ENCODE measurements at places on chromosomes 3 and 15. TPM values are rescaled to one million over a fixed set of nuclear protein-coding genes. Genes with fewer than 3 reads are reported as not detected.

DNA sequence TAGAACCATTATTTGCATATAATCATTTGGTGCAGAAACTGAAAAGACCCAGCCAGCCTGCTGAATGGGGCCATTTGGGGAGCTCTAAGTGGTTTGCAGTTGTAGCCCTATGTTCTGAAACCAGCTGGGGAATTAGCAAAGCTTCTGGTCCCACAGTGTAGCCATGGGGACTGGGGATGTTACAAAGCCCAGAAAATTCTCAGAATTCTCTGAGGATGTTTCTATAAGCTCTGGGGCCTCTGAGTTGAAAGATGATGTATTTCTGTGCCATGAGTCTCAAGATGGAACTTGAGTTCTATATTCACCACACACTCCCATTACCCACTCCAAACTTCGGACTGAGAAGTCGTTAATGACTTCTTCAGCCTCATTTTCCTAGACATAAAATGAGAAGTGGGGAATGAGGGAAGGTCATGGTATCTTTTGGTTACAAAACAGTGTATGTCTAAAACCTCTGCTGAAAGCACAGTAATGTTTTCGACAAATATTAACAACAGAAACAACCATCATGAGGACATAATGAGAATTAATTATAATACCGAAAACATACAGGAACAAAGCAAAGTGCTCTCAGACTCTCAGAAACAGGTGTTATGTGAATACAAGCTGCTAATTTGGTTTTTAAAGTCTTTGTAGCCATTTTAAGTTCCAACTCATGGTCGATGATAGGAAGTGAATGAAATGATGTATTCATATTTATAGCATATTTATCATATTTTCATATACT, 89.4 kb downstream of the RFTN1 start:
- DNase-seq, result no peak

DNA sequence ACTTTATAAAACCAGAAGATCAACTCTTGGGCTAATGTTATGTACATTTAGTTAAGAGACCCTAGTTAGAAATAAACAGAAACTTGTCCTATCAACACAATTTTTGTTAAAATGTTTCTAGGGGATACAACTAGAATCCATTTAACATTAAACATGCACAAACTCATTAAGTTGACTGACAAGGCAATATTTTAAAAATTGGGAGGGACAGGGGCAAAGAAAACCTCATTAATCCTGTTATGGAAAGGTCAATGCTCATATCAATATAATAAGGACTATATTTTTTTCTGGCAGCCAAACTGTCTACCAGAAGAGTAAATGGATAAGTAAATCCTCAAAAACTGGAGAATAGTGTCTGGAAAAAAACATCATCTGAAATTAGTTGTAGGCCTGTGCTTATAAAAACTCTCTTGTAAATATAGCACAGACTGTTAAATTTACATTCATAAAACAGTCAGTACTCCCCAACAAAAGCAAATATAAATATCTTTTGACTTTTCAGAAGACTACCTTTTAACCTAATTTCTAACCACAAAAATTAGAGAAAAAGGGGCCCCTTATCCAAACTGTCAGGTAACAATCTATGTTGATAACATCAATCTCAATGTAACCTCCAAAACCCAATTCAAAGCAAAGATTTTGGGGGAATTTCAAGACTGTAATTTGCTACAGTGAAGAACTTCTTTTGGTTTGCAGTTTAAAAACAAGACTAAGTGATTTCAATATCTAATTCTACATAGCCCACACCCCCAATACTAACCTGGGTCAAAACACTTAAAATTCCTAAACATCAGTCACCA, 4.2 kb downstream of the TRA2B start:
- no peak for DNase-seq

DNA sequence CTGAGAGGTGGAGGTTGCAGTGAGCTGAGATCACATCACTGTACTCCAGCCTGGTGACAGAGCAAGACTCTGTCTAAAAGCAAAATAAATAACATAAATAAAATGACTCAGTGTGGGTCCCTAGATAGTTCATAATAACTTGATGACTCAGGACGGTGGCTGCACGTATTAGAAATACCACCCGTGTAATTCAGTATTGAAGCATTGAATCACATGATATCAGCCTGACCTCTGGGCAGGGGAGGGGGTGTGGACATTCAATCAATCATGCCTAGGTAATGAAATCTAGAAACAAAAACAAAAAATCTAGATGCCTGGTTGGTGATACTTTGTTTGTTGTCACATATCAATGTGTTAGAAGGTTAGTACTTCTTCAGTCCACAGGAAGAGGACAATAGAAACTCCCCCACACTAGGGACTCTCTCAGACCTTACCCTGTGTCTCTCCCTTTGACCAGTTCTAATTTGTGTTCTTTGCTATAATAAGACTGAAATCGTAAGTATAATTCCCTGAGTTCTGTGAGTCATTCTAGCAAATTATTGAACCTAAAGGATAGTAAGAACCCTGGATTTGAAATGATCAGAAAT, 177.3 kb downstream of the GAP43 start:
- no peak for DNase-seq

DNA sequence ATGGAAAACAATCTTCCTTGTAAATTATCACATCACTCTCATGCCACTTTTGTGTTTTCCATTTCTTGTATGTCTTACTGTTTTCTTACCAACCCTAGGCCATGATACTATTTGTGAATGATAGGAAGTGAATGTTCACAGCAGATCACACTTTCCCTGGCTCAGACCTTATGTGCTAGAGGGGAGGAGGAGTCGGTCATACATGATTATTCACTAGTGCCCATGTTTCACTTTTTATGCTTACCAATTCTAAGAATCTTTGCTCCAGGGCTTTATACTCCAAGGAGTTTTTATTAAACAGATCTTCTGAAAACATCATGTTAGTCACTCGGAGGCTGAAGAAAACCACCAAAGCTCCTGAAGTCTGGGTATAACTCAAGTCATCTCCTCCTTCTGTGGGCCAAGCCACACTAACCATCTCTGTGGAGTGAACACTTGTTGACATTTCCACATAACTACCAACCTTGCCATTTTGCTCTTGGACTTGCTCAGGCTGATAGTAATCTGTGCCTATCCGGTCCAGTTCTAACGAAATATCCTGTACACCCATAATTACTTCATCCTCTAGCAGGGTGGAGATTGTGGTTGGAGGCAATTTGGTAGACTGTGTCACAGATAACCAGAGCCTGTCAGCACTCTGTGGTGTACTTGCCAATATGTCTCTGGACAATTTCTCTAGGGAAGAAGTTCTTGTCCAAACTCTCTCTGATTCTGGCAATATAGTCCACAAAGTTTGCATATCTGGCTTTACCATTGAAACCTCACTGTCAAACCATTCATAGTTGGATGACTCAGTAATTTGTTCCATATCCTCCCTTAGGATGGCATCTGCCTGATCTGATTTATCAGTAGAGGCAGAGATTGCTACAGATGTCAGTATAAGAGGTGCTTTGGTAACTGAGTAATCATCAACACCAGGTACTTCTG, 76.8 kb downstream of the IMPG2 start:
- no peak for DNase-seq

DNA sequence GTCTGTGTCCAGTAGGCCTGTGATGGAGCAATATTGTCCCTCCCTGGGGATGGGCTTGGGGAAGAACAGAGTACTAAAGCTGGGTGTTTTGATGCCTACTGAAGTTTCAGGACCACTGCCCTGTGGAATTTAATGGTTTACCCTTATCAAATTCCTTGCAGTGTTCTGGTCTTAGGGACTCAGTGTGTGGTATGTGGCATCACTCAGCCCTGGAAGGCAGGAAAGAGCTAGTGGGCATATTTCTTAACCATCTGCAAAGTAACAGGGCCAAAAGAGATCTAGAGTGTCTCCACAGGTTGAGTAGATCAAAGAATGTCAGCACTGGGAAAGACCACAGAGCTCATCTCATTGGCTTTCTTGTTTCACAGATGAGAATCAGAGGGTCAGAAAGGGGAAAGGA, 11.8 kb upstream of the SCN10A start:
- DNase-seq, result no peak

GRCh38 chr15:100693451-100693850, 91.1 kb downstream of the ASB7 start:
- DNase-seq, result no peak

- no peak for DNase-seq
These were observed 3.6 kb upstream of the CD276 start for GRCh38 chr15:73680549-73680948.

DNA sequence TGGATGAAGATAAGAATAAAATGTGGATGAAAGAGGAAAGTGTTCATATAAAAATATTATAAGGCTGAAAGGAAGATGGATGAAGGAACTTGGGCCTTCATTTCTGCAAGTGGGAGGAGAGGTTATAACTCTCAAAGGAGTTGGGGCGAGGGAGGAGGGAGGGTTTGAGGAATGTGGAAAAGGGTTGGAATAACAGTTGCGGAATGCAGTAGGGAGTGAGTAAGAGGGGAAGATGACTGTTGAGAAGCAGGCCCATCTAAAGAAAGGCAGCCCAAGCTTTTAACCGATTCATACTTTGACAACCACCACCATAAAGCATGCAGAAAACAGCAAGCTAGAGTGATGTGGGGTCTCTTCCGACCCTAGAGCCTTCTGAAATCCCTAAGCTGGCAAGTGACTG, 8.3 kb upstream of the TM4SF4 start:
- no peak for DNase-seq

DNA sequence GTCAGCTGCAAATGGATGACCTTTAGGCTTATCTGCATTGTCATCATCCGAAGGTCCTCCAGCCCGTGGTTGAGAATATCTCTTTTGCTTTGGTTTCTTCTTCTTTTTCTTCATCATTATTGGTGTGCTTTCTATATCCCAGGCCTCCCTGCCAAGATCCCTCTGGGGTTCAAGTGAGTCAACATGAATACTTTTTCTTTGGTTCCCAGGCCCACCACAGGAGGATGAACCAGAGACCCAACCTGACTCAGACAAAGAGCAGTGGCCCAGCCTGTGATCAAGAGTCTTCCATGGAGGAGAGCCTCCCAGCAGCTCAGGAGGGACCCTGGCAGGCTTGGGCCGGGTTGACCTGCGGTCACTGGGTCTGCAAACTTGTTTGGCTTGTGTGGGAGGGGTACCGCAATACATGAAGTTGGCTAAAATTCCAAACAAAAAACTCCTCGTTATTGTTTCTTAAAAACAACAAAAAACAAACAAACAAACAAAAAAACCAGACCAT, 104.2 kb downstream of the MAP4 start:
- no peak for DNase-seq

DNA sequence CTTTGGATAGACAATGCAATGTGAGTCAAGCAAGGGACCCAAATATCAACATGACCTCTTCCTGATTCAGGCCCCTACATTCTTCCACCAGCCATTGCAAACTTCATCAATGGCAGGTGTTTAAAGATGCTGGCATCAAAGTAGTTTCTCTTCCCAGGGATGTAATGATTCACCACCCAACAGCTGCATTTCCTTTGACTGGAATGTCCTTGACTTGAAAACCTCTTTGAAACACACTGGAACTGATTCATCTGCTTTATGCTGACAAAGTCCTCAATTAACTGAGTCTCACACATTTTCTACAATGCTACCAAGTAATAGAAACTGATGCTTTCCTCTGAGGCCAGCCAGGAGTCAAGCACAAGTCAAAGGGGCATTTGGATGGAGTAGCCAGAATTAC, 385.5 kb downstream of the GBE1 start:
- no peak for DNase-seq

The ROPN1 gene
- total RNA-seq, result not detected

The LTF gene
- not detected for total RNA-seq

The CCR5 gene
- not detected for total RNA-seq

The MCF2L2 gene
- 11.1 TPM for total RNA-seq

The ARMC8 gene
- total RNA-seq, result 80.3 TPM
